ENCODE measurements at places on chromosomes 4 and X. TPM values are rescaled to one million over a fixed set of nuclear protein-coding genes. Genes with fewer than 3 reads are reported as not detected.

DNA sequence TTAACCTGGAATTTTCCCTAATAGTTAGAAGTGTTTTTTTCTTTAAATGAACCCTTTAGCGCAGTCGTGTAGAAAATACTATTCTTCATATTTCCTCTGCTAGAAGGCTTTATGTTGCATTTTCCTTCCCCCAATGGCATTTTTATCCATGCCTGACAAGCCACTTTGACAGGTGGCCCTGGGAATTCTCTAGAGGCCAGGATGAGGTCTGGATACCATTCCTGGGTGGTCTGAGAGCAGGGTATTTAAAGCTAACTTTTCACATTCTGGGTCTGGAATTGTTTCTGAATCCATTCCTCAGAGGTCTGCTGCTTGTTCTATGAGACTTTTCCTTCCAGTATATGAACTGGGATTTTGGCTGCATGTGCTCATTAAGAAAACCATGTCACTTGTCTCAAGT is 31.2 kb upstream of the PDGFRA start:
- DNase-seq = no peak

DNA sequence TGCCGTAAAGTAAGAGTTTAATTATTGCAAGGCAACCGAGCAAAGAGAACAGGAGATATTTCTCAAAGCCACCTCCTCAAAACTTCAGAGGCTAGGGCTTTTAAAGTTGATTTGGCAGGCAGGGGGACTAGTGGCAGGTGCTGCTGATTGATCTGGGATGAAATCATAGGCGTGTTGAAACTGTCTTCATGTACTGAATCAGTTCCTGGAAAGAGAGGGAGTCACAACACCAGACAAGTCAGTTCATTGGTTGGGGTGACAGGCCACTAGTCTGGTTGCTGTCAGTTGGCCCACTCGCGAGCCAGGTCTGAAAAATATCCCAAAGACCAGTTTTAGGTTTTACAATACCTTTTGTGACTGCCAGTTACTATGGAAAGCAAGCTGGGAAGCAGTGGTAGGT is 10.8 kb upstream of the VCX3A start:
- DNase-seq = no peak

DNA sequence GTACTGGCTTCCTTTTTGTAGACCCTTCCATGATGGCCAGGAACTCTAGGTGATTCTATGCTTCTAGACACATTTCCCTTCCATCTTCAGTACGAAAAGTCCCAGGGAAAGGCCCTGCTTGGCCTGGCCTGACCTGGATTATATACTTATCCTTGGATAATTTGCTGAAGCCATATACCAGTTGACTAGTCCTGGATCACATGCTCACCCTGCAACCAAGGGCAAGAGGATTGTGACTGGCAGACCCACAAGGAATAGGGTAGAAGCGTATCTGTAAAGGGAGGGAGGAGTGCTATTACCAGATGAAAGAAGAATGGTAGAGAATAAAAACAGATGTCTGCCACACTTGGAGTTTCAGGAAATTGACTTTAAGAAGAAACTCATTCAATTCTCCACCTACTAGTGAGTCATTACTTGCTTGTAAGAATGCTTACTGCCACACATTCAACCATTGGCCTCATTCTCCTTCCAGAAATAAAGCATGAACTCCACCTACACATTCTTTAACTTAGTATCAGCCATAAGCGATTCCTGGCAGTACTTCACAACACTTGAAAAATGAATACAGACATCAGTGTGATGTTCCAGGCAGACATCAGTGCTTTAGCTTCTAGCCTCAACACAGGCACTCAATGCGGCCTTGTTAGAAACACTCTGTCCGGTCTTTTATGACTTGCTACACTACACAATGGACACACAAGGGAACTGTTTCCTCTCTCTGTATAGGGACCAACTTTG is 141.8 kb downstream of the CBR4 start:
- peak; percentile 29 for DNase-seq

GRCh38 chr4:113684534-113685091 is 76.9 kb downstream of the CAMK2D start:
- DNase-seq = peak; percentile 60

DNA sequence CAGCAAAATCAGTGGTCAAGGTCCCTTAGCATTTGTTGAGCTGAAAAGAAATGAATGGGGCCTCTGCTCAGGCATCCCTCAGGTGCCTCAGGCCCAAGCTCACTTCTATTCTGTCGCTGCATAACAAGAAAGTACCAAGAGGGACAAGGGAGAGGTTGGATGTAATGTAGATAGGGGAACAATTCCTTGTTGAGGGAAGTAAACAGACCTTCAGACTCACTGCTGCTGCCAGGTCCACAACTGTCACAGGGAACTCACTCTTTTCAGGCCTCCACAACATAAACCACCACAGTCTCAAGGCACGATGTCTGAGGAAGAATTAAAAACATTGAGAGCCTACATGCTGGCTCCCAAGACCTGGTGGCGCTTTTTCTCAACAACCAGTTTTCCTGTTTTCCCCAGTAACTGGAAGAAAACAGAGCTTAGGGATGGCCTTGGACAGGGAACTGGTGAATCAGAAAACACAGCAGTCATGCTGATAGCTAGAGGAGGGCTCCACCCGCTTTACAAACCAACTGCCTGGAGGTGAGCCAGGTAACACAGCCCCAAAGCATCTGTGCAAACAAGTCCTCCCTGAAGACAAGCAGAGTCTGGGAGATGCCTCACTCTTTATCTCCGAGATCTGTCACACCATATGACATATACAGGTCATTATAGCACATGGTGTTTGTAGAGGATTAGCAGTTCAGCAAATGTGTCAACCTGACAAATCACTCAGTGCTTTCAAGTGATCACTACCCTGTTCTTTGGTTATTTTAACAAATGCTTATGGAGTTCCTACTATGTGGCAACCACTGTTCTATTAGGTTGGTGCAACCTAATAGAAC is 14.3 kb upstream of the AWAT1 start:
- DNase-seq = peak; percentile 28

DNA sequence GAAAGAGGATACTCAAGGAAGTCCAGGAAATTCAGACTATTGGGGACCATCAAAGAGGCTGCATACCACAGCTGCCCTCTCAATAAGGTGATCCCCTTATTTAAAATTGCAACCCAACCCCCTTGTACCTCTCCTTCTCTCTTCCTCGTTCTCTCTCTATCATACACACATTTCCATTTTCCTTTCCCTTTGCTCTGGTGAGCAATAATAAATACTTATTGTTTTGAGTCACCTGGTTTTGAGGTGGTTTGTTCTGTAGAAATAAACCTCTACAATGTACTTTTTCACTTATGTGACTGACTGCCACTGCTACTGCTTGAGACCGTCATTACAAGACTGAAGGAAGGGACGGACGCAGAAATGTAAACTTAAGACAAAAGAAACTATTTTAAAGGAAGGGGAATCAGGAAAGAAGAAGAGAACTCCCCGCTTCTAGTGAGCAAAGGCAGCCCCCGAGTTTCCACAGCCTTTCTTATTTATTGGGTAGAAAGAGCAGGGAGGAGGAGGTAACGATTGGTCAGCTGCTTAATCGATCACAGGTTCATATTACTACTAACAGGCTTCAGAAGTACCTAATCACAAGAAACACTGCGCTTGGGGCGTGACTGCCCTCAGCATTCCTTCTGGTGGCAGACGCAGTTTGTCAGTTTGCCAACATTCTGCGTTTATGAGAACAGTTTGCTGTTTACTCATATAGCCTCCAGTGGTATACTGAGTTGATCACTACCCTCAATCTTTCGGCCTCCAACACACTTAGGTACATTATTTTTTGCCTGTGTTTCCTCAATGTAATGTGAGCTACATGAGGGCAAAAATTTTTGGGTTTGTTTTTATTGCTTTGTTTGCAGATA is 16.9 kb upstream of the TMEM165 start:
- peak; percentile 45 for DNase-seq

GRCh38 chrX:9279234-9279544 is 185.7 kb upstream of the TBL1X start:
- DNase-seq = no peak

- no peak for DNase-seq
These were observed 669.9 kb upstream of the NR3C2 start for GRCh38 chr4:149112109-149112508.

DNA sequence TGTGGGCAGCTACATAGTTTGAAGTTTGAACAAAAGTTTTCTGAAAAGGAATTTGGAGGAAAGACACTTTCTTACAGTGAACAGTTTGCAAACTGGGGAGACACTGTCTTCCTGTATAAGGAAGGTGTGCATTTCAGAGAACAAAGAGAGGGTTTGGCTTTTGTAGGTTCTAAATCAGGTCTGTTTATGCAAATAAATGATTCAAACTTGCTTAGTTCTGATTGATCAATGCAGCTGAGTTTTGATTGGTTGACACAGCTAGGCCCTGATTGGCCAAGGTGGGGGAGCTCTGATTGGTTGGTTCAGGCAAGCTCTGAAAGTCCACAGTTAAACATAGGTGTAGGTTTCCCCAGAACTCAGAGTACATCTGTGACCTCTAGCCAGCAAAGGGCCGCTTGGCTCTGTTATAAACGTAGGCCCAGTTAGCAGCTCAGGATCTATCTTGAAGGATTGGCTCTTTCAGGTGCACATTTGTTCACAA is 63.0 kb upstream of the ENPP6 start:
- no peak for DNase-seq

DNA sequence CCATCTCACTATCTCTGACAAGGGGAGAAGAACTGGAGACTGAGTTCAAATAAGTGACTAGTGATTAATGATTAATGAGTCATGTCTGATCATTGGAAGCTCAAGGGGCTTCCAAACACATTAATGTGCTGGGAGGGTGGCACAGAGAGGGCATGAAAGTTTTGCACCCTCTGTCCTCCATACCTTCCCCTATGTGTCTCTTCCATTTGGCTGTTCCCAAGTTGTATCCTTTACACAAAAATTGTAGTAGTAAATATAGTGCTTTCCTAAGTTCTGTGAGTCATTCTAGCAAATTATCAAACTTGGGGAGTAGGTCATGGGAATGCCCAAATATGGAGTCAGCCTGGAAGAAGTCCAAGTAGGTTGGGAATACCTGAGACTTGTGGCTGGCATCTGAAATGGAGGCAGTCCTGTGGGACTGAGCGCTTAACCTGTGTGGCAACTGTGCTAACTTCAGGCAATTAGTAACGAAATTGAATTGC is 4.1 kb upstream of the FAM200B start:
- no peak for DNase-seq

DNA sequence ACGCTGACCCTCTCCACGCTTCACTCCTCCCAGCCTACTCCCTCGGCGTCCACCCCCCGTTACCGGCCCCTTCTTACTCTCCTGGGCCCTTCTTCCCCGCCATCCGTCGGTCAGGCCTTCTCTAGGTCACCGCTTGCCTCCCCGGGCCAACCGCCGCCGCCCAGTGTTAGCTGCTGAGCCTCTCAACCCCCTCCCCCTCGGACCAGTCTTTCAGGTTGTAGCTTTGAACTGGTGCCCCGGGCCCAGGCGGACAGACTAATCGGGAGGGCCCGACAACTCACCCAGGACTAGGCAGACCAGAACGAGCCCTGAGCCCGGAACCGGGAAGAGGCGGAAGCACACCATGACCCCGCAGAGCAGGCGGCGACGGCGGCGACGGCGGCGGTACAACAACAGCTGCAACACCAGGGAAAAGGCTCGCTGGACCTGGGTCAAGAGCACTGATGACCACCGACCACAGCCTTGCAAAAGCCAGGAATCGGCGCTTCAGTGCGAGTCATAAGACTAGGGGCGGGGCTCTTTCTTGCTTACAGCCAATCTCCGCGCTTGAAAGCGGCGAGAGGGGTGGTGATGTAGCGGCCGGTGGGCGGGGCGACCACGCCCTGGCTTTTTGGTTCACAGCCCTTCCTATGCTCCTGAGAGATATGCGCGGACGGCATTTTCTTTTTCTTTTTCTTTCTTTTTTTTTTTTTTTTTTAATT is at the start of gene LAMP2:
Gene LAMP2 (minus strand): TSS at position 472 of the 701 bp plus-strand sequence. CDS start 127 bp downstream, at position 345.
- peak; percentile 86 for DNase-seq

- DNase-seq = peak; percentile 47
These were observed 103.5 kb downstream of the GPR143 start for GRCh38 chrX:9662148-9662547.

DNA sequence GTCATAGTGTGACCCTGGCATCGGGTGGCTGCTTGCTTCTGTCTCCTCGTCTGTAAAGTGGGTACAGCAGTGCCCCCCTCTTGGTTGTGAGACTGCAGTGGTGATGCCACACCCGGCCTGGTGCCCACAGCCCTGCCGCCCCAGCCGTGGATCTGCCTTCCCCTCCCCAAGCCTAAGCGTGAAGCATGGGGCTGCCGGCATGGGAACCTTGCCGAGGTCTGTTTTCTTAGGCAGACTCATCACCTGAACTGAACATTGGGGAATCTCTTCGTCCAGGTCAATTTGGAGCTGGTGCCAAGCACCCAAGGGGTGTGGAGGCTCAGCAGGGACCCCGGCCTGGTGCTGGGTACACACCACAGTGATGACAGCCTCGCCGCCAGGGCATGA is 108.4 kb downstream of the PSAPL1 start:
- DNase-seq = no peak

GRCh38 chrX:82556588-82556987 is 951.5 kb upstream of the POU3F4 start:
- no peak for DNase-seq

DNA sequence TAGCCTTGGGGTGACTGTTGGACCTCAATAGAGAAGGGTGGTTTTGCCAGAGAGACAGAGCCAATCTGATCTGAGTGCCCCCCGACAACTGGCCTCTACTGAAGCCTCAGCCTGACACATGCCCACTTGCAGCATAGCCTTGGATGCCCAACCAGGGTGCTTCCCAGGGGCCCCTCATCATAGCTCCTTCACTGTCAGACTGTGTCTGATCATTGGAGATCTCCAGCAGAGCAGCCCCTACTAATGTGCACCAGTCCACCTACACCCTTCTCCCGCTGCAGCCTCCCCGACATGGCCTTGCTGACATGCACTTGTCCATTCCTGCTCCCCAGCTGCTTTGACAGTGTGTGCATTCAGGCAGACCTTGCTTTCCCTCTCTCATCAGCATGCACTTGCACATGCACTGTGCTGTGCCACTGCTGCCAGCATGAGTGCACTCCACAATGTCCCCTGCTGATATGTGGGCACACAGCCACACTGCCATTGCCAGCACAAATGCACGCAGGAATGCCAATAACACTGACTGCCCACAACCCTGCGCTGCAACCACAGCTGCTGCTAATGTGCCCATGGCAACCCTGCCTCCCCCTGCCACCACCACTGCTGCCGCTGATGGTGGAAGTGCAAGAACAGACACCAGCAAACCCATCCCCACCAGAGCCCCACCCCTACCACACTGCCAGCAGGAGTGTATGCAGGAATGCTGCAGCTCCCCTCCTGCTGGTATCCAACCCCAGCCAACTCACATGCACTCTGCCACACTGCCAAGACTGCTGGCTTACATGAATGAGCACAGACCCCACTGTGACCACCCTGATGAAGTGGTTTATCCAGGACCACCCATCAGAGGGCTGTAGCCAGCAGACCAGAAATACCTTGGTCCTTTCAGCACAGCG is 68.1 kb upstream of the ZMAT1 start:
- DNase-seq = peak; percentile 4

GRCh38 chrX:41499984-41500383 is 52.8 kb downstream of the NYX start:
- DNase-seq = no peak

SSX2 gene
- not detected for total RNA-seq

GAGE12H gene
- not detected for total RNA-seq

NONO gene
- total RNA-seq = 471 TPM

BEND2 gene
- total RNA-seq = not detected

LRP2BP gene
- not detected for total RNA-seq

EREG gene
- total RNA-seq = not detected

ATOH1 gene
- not detected for total RNA-seq

CYLC1 gene
- total RNA-seq = not detected

FSTL5 gene
- total RNA-seq = not detected

ASB11 gene
- not detected for total RNA-seq

Data from MG63 (cell line).